ENCODE measurements at places on chromosomes 2 and 18.

DNA sequence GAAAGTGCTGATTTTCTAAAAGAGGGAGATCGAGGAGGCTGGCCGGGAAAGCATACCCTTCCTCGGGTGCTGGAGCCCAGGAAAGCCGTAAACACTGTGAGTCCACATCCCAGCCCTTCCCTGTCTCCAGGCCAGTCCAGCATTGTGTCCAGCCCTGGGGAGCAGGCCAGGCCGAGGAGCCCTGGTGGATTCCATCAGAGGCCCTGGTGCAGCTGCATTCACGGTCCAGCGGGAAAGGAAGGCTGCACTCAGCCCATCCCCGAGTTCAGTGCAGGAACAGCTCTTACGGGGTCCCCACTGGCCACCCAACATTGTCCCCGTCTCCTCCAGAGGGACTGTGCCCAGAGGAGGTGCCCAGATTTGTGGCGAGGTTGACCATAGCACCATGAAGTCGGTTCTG, 218.6 kb downstream of the KLHL29 start:
- no peak for DNase-seq

DNA sequence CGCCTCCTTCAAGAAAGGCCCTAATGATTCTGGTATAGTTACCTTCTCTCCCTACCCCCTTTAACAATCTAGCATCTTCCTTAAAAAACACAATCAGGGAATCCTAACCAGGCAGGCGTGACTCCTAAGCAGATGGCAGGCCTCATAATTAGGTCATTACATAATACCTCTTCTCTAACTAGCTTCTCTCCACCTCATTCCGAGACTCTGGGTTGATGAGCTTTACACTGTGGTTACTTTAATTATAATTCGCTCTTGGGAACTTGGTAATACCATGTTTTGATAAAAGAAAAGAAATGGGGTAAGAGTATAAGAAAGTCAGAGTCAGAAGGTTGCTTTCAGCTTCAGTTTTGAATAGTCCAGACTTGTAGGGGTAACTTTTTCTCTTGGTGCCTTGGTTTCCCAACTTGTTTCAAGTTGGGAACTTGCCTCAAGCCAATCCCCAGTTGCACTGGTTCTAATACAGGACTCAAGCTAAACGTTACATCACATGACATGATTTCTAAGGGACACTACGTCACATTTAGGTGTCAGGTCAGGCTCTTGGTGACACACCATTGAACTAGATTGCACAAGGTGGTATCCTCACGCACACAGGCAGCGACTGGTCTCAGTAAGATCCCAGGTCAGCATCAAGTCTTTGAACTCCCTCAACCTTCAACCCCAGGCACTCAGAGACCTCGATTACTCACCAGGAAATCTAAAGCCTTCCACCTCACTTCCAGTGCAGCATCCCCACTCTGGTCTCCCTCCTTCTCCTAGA, 59.2 kb downstream of the AAK1 start:
- DNase-seq: no peak

- DNase-seq: no peak
These were observed 460.6 kb upstream of the DSEL start for GRCh38 chr18:67977067-67977616.

- DNase-seq: no peak
These were observed 61.2 kb downstream of the FAM171B start for GRCh38 chr2:186755066-186755465.

- no peak for DNase-seq
These were observed 59.8 kb downstream of the SH3YL1 start for GRCh38 chr2:203984-204383.

DNA sequence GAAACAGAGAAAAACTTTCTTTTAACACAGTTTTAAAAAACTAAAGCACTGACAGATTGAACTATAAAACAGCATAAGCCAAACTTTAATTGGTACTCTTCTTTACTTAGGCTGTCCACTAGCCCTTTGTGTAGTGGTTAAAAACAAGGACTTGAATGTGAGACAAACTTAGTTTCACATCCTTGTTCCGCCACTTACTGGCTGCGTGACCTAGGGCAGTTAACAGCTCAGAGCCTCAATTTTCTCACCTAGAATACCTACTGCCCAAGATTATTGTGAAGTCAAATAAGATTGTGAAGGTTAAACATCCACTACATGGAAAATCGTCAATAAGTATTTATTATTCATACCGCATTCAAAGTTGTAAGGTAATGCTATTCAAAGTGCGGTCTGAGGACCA, 2.0 kb downstream of the WDR35 start:
- peak; percentile 61 for DNase-seq

DNA sequence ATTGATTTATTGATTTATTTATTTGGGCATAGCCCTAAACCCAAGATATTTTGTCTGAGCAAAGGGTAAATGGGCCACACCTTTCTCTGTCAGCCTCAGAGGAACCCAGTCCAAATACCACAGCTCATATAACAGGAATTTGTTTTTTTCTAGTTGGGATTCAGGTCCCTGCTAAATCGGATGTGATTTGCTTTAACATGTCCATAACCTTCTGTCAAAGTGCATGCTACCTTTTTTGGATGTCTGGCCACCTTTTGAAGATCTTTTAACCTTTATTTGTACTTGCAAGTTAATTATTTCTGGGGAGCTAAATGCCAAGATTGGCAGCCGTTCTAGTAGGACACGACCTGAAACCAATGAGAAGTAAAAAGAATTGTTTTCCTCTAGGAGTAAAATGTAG, 303.2 kb upstream of the UBE2E3 start:
- no peak for DNase-seq

GRCh38 chr2:86477349-86477748, 36.2 kb downstream of the KDM3A start:
- no peak for DNase-seq

GRCh38 chr18:35182151-35182550, 58.7 kb upstream of the ZNF397 start:
- DNase-seq: peak; percentile 40

DNA sequence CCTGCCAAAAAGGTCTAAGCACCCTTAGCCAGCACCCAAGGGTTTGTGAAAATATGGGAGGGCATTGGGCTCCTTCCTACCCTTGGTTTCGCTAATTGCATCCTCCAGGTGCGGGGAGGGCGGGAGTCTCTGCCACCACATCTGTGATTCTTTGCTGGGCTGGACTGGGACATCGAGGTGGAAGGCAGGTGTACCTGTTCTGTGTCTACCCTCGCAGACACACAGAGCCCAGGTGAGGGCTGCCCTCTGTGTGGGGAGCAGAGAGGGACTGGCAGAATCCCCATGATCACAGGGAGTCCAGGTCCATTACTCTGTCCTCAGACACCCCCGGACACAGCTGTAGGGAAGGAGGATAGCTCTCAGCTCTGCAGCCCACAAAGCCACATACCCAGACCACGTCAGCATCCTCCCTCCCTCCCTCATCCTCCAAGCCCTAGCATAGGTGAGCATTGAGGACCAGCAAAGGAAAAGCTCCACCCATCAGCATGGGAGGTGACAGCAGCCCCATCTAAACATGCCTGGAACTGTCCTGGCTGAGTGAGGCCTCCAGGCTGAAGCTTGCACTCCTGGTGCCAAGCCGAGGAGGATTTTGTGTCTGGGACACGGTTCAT, 49.8 kb downstream of the PLB1 start:
- no peak for DNase-seq

DNA sequence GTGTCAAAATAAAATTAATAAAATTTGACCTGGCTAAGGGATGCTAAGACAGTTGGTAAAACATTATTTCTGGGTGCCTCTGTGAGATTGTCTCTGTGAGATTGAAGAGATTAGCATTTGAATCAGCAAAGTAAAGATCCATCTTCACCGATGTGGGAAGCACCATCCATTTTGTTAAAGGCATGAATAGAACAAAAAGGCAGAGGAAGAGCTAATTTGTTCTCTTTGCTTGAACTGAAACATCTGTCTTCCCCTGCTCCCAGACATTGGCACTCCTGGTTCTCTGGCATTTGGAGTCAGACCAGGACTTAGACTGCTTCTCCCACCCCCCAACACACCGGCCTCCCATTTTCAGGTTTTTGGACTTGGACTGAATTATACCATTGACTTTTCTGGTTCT, 603.8 kb upstream of the LINC00305 start:
- no peak for DNase-seq

DNA sequence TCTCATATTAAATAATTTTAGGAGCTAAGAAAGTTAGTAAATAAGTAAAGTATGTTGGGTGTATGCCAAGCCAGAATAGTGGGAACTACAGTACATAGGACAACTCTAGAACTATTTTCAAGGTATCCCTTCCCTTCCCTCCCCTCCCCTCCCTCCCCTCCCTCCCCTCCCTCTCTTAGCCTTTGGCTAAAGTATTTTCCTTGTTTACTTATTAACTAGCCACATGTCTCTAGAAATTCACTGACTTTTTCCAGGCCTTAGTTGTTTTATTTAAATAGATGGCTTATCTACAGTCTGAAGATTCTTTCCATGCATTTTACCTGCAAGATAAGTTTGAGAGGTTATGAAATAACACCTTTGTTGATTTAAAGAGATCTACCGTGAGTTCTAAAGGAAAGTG, 402.1 kb downstream of the PARD3B start:
- DNase-seq: no peak

- DNase-seq: no peak
These were observed 84.2 kb upstream of the UNC80 start for GRCh38 chr2:209687323-209687969.

DNA sequence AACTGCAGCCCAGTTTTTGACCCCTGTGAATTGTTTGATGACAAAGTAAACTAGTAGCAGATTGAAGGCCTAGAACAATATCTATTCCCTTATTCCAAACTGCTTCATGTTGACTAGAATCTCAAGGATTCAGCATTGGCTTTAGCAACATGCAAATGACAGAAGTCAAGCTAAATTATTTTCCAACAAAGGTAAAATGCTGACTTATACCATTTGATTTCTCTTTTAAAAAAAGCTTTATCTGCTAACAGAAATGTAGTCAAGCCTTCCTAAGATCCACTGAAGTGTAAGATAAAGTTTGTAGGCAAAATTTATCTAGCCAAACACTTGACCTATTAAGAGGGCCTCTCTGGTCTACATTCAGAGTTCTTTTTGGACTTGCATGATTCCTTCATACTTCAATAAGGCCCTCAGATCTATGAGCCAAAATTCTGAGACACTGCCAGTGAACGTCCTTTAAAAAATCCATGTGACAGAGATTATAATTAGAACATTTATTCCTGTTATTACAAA, 9.5 kb upstream of the CYBRD1 start:
- no peak for DNase-seq

GRCh38 chr2:66125951-66126350, 309.0 kb upstream of the MEIS1 start:
- DNase-seq: no peak

GRCh38 chr18:50842846-50843245, 23.0 kb upstream of the MRO start:
- DNase-seq: no peak

DNA sequence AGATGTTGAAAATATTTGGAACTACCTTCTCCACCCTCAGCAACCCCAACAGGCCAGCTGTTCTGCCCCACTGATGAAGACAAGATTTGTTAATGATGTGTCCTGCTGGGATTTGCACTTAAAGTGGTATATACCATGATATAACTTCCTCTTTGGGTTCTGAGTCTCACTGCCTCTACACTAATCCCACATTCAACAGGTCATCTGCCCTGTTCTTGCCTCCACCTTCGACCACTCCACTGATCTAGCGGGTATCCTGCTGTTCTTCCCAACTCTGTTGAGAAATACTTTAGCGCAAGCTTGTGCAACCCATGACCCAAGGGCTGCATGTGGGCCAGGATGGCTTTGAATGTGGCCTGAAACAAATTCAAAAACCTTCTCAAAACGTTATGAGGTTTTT, 72.7 kb downstream of the LRP1B start:
- DNase-seq: no peak

GRCh38 chr2:54845514-54845913, 122.1 kb downstream of the EML6 start:
- no peak for DNase-seq

GRCh38 chr18:45456090-45457021, 158.9 kb upstream of the SLC14A2 start:
- DNase-seq: peak; percentile 98

Measured in Karpas-422 (cell line).